A549 treated with Hydrocortisone at 1 μM for 4 hours (cell line): ENCODE measurements at places on chromosomes 5 and 9. TPM values are rescaled to one million over a fixed set of nuclear protein-coding genes. Genes with fewer than 3 reads are reported as not detected.

FOXI1 gene
- total RNA-seq, result not detected in 5 replicates

TMEM267 gene
- 18.8 to 22.3 TPM (median 21.6 TPM) in 5 replicates for total RNA-seq

ANKRD31 gene
- 0.03 to 0.07 TPM (median 0.05 TPM) in 5 replicates for total RNA-seq

ROPN1L gene
- total RNA-seq, result 1.8 to 2.3 TPM (median 1.9 TPM) in 5 replicates

IFNA21 gene
- total RNA-seq, result not detected in 5 replicates

IL13 gene
- total RNA-seq, result 0.08 TPM in 1 of 5 replicates, not detected in the others

CEP120 gene
- 6.7 to 11.5 TPM (median 10.3 TPM) in 5 replicates for total RNA-seq

SHOC1 gene
- total RNA-seq, result 0.02 TPM in 1 of 5 replicates, not detected in the others

GFI1B gene
- total RNA-seq, result 0.07 to 0.20 TPM (median 0.10 TPM) in 5 replicates

PGGT1B gene
- 19.5 to 23.9 TPM (median 21.2 TPM) in 5 replicates for total RNA-seq
